Stimulated activated naive CD8-positive, alpha-beta T cell treated with anti-CD3 and anti-CD28 coated beads, Interleukin-15, amount 100 ng/mL, for 72 hours (primary cell): ENCODE measurements at places on chromosomes 16 and 17.

DNA sequence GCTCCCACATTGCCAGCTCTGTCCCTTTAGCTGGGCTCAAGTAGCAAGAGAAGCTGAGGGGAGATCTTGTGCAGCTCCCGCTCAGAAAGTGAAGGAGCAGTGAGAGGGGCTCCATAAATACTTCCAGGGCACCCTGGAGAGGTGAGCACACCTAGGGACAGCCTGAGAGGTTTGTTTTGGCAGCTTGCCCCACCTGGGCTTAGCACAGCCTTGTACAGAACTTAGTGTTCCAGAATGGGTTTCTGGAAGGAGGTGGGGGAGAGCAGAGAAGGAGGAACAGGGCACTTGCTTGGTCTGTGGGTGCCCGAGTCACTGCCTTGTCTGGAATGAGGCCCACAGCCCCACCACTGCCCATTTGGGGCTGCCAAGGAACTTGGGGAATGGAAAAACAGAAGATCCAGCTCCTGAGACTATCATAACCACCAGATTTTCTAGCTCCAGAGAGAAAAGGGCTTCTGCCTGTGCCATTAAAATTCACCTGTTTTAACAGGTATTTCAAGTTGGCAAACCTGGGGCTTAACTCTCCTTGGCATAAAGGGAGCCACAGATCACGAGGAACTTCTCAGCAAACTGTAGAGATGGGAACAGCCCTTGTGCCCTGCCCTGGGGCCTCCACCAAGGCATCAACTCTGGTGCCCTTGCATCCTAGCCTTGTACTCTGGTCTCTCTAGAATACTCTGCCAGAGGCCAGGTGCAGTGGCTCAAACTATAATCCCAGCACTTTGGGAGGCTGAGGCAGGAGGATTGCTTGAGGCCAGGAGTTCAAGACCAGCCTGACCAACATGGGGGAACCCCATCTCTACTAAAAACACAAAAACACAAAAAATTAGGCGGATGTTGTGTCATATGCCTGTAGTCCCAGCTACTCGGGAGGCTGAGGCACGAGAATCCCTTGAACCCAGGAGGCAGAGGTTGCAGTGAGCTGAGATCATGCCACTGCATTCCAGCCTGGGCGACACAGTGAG lies 1.9 kb downstream of the PRR15L start:
- DNase-seq, result no peak

- no peak for DNase-seq
Observed at GRCh38 chr16:80708823-80709222, 95.6 kb downstream of the CDYL2 start.

GRCh38 chr16:13348416-13348815 lies 447.0 kb downstream of the SHISA9 start:
- DNase-seq, result no peak

GRCh38 chr16:4263504-4264436 lies 9.1 kb downstream of the TFAP4 start:
- no peak for DNase-seq

GRCh38 chr17:52738791-52739190 lies 580.3 kb upstream of the CA10 start:
- DNase-seq, result no peak

- no peak for DNase-seq
Observed at GRCh38 chr17:33948309-33948708, 306.8 kb upstream of the CCL2 start.

DNA sequence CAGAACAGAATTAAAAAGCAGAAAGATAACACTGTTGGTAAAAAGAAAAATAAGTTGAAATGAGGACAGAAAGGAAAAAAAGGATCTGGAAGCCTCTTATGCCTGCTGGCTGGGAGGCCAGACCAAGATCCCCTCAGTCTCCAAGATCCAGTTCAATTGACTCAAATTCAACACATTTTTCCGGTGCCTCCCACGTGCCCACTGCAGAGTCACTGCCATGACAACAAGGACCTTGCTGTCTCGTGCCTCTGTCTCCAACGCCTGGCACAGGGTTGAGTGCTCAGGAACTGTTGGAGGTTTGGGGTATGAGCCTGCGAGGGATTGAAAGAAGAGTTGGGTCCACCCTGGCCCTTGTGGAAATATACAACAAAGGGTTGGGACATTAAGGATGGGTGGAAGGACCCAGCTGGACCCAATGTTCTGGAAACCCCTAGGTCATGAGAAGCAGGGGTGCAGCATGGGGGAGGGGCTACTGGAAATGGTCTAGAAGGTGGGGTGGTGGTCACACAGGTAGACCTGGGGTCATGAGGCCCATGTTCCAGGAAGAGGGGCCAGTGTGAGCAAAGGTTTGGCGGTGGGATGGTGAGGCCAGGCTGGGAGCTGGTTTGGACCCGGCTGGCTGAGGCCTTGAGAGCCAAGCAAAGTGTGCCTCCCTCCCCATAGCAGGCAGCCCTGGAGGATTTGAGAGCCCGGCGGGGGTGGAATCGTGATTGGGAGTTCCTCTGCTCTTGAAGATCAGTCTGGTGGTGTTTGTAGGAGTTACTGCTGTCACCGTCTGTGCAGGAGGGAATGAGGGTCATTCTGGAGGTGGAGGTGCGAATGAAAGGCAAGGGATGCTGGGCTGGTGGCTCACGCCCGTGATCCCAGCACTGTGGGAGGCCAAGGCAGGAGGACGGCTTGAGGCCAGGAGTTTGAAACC lies 1.3 kb downstream of the IL34 start:
- DNase-seq, result no peak

DNA sequence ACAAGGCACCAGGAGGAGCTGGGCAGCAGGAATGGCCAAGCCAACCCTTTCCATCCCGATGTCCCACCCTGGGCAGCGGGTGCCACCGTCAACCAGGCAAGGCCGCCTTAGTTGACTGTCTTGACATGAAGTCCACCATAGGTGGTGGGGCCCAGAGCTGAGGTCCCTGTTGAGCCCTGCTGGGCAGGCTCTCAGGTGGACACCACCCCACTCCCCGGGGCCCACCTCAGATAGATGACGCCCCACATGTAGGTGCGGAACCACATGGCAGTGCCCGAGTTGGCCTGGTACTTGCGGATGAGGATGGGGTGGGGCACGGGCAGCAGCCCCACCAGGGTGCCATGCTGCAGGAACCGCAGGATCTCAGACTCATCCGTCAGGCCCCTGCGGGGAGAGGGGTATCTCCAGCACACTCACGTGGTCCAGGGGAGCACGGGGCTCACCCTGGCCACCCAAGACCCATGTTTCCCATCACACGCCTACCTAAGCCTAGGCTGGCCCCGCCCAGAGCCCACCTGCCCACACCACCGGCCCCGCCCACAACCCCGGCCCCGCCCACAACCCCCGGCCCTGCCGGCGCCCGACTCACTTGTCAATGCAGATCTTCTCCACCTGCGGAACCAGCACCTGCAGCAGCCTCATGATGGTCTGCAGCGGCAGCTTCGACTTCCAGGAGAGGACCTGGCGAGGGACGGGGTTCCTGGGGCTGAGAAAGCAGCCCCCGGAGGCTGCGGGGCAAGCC lies 16.2 kb downstream of the OTOP3 start:
- no peak for DNase-seq

DNA sequence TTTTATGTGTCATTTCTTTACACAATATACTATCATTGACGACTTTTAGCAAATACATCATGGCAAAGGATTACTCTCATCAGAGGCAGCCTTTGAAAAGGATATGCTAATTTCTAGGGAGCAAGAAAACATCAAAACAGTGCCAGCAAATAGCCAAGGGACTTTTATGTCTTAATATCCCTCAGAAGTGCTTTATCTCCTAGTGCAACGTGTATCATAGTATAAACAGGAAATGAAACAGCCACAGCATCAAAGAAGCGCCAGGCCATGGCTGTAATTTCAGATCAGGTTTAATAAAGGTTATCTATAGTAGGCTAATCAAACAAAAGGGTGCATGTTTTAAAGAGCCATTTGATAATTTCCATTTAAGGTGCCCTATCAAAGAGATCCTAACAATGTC lies 159.9 kb downstream of the AXIN2 start:
- DNase-seq, result no peak

GRCh38 chr16:56363781-56364565 lies 61.4 kb downstream of the AMFR start:
- DNase-seq, result no peak

DNA sequence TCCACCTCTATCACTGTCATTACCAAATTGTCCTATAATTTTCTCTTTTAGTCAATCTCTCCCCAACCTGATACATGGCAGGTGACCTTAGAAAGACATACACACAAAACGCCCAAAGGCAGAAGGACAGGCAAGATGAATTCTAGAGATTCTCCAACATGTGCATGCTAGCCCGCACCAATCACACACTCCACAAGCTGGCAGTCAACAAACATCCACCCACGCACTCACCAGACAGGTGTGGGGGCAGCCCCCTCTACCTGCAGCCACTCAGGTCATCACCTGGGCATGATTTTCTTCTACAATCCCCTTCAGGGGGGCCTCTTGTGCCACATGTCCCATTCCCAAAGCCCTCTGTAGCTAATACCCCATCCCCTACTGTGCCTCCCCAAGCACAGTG lies 9.5 kb downstream of the MPP2 start:
- DNase-seq, result no peak

GRCh38 chr16:24718967-24719521 lies 10.4 kb upstream of the TNRC6A start:
- DNase-seq, result no peak

DNA sequence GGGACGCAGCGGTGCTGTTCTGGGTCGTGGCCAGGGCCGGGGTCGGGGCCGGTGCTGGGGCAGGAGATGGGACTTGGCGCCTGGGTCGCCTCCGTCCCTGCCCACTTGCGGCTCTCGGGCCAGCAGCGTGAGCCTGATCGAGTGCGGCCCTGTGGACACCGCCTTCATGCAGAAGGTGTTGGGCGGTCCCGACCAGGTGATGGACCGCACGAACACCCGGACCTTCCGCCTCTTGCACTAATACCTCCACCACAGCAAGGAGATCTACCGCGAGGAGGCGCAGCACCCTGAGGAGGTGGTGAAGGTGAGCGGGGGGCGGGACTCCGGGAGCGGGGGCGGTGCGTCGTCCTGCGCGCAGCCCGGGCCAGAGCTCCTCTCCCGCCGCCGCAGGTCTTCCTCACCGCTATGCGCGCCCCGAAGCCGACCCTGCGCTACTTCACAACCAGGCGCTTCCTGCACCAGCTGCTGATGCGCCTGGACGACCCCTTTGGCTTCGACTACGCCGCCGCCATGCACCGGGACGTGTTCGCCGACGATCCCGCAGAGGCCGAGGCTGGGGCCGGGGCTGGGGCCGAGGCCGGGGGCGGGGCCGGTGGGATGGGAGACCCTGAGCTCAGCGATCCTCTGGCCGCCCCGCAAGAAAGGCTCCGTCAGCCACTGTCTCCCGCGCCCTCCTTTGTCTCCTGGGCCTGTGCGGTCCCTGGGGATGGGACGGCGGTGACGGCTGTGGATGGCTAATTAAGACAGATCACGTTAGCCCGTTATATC lies 4.5 kb upstream of the HSD17B1 start:
- DNase-seq, result peak; percentile 78

GRCh38 chr16:88988980-88989811 lies 12.2 kb upstream of the CBFA2T3 start:
- DNase-seq, result no peak

DNA sequence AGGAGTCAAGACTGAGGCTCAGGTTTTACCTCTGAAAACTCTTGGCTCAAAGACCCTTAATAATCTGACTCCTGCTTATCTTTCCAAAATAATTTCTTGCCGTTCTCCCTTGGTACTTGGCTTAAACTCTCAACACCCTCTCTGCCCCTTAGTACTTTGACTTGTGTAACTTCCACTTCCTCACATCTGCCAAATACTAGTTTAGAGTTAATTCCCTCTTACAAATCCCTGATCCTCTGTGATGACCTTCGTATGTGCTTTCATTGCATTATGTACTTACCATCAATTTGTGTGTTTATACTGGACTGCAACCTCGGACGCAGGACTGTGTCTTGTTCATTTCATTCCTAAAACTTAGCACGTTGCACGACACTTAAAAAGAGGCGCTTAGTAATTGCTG lies 35.2 kb downstream of the ZNF207 start:
- DNase-seq, result no peak

GRCh38 chr16:72932050-72932449 lies 115.9 kb downstream of the ZFHX3 start:
- no peak for DNase-seq

DNA sequence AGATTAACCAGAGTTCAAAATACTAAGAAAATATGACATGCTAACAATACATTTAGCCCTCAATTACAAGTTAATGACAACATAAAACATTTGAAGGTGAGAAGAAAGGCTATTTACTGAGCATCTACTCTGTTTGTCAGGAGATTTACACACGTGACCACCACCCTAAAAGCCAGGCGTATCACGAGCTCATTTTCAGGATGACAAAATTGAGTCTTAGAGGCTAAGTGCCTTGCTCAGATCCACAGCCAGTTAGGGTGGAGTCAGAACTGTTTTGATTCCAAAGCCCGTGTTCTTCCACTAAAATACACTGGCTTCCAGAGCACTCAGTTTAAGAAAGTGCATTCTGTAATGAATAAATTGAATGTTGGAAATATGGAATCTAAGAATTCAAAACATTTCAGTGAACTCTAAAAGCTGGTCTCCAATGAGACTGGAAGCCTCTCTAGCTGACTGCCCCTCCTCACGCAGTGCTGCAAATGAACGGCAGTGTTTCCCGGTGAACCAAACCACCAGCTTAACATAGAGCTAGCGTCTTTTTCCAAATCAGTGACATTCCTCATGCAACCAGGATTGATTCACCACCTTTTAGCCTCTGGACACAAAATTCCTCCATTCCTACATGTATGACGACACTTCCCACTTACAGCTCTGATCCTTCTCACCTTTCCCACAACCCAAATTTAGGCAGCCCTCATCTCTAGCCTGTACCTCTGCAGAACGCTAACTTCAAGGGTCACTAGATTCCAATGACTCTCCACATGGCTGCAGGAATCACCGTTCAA lies 5.9 kb downstream of the ZDHHC7 start:
- no peak for DNase-seq

- DNase-seq, result no peak
Observed at GRCh38 chr17:50319306-50320004, 26.5 kb upstream of the XYLT2 start.

DNA sequence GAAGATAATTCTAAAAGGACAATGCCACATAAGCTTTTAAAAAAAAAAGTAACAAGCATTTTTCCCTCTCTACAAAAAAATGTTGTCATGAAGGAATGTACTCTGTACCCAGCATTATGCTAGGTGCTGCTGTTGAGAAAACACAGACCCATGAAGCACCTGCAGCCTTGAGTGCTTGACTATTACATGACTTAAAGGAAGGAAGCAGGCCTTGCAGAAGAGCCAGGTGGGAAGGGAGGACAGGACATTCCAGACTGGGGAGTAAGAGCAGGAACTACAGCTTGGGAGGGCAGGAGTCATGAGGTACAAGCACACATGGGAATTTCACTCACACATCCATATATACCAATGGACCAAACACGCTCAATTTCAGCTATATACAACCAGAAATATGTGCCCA lies 3.8 kb downstream of the MYO1D start:
- DNase-seq, result no peak

- no peak for DNase-seq
Observed at GRCh38 chr16:79500286-79500685, 100.3 kb downstream of the MAF start.

- no peak for DNase-seq
Observed at GRCh38 chr16:74305978-74306784, 9.6 kb downstream of the PSMD7 start.

- DNase-seq, result no peak
Observed at GRCh38 chr16:938752-939151, 32.0 kb downstream of the LMF1 start.
